ENCODE measurements at places on chromosomes 1 and 21. TPM values are rescaled to one million over a fixed set of nuclear protein-coding genes. Genes with fewer than 3 reads are reported as not detected.

The KCNT2 gene
- 1.7 TPM for total RNA-seq

The FAM78B gene
- 0.26 TPM for total RNA-seq

The IGSF21 gene
- total RNA-seq: not detected

The RAB3B gene
- total RNA-seq: 9.6 TPM

The DR1 gene
- 15.3 TPM for total RNA-seq

The HSPA6 gene
- total RNA-seq: 4.4 TPM

The SYF2 gene
- 45.4 TPM for total RNA-seq
